Eye (tissue), 1 donor: ENCODE measurements at places on chromosomes 2 and 18.

DNA sequence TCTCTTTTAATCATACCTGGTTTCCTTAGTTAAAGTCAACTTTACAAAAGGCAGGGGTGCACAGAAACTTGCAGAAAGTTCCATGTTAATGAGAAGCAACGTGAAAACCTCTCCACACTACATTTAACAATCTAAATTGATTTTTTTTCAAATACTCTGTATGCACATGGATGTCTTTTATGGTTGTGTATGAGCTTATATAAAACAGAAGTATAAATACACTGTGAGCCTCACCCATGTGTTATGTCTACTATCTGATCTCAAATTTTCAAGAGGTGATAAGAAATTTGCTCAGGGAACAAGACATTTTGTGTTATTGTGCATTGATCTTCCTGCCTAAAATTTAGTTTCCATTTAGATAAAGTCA is 617.6 kb downstream of the ADCYAP1 start:
- DNase-seq: no peak

- peak; percentile 23 for DNase-seq
Measured at GRCh38 chr18:12255626-12256026, 1.5 kb downstream of the CIDEA start.

GRCh38 chr2:65660340-65660739 is 227.9 kb upstream of the SPRED2 start:
- peak; percentile 33 for DNase-seq

DNA sequence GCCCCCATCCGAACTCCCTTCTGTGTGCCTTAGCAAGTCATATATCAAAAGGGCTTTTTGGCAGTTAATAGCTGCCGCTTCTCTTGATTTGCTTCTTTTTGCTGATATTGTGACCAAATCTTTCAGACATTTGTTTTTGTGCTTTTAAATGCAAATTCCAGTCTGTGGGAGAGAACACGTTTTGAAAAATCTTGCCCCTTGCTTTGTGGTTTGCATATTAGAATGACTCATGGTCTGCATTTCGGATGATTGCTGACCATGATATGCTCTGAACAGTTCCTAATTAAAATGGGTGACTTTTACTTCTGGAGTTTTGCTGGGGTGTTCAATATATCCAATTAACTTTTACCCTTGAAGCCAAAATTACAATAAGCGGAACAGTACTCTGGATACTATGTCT is 58.2 kb upstream of the ST6GAL2 start:
- DNase-seq: no peak

DNA sequence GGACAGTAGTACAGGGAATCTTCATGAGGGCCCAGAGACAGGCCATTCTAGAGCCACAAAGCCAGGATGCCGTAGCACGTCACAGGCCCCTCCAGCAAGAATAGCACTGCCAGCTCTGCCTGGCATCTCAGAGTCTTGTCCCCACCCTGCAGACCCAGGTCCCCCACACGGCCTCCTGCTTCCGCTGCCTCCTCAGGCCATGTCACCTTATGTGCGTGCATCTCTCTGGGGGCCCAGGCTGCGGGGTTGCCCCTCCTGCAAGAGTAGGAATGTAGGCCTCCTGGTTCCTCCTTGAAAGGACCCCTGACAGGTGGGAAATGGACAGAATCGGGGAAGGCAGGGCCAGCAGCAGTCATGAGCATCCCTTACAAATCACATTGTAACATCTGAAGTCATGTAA is 49.8 kb downstream of the ADI1 start:
- no peak for DNase-seq

DNA sequence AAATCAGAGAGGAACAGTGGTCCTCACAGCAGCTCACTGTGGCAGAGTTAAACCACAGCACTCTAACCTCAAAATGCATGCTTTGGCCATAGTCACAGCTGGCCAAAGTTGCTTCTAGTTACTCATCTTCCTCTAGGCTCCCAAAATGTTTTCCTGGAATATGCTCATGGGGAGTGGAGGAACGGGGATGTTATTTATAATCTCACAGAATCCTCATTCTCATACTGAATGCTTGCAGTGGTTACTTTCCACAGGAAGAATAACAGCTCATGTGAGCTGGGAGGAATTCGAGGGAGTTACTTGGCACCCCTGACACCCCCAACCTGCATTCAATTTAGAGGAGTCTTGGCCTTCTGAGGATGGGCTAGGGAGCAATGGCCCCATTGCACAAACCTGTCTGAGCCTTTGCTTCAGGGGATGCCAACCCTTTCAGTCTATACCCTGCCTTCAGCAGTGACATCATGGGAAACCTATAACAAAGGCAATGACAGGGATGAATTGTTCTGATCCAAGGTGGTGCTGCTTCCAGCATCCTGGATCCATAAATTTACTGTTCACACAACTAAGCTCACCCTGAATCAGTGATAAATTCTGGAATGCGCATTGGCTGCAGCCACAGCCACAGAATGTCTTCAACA is 22.4 kb upstream of the CCBE1 start:
- DNase-seq: no peak

- no peak for DNase-seq
Measured at GRCh38 chr18:11387880-11388279, 221.5 kb upstream of the SLC35G4 start.

GRCh38 chr2:177746358-177746757 is 326.2 kb downstream of the PDE11A start:
- DNase-seq: no peak

GRCh38 chr2:26709323-26710110 is 17.0 kb downstream of the KCNK3 start:
- DNase-seq: peak; percentile 39

- DNase-seq: no peak
Measured at GRCh38 chr2:238504181-238504931, 77.6 kb downstream of the ASB1 start.

- peak; percentile 81 for DNase-seq
Measured at GRCh38 chr2:64586883-64587481, 62.9 kb downstream of the AFTPH start.

DNA sequence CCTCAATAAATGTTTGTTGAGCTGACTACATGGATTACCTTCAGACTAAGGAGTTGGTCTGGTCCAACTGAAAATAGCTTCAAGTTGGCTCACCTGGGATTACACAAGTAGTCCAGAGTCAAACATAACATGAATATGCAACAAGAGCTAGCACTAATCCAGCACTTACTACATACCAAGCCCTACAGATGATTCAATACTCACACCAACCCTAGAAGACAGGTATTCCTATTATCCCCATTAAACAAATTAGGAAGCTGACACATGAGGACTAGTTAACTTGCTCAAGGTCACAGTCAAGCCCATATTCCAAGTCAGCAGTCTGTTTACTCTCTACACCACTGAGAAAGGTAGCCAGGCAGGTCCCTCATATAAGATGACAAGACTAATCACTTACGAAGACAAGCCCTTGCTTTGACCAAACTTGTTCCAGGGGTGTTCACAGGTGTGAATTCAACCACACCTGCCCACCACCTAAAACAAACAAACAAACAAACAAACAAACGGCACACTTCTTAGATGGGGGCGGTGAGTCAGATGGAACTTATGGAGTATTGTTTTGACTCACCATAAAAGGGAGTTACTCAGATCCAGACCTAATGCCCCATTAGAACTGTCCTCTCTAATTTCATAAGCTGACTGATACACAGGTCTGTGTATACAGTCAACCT is 29.1 kb downstream of the TMEM131 start:
- DNase-seq: no peak

DNA sequence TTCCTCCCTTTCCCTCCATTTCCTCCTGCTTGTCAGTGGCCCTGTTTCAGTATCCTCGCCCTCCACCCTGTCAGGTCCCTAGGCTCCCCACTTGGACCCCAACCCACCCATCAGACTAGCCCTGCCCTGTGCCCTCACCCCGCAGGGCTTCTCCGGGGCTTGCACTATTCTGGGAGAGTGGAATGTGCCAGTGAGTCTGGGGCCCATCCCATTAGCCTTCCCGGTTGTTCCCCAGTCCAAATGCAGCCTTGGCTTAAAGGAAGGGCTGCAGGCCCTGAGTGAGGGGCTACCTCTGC is 45.5 kb downstream of the MYO7B start:
- DNase-seq: no peak

DNA sequence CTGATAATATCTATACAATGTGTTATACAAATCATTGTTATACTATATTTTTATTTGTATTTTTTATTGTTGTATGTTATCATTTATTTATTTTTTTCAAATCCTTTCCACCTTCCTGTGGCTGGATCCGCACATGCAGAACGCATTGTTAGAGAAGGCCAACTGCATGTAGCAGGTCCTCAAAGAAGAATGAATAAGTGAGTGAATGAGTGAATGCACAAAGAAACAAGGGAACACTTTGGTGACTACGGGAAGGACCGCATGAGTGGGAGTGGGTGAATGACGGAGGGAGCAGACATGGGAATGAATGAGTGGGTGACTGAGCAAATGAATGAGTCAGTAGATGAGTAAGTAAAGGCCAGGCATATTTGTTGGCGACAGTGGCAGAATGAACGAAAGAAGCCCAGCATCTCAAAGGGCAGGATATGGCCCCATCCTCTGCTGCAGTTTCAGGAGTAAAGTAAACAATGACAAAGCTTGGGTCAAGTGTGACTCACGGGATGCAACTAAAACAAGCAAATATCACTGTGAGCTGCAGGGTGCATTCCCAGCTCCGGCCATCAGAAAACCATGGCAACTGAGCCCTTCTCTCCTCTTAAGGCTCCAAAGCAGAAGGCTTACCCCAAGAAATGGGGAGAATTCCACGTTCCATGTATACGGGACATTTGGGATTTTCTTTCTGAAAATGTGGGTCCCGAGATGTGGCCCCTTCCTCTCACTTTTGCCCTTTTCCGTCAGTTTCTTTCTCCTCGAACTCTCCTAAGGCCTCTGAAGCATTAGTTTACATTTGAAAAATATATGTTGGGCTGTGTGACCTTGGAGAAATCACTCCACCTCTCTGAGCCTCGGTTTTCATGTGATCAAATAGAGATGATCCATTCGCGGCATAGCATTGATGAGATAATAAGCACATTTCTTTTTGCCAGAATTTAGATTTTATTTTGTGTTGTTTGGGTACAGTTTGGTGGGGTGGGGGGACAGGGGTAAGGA is 24.5 kb downstream of the KCNF1 start:
- DNase-seq: no peak
